ENCODE measurements at places on chromosomes 2 and 18.
A peak's percentile ranks its signal among the peaks of the same experiment; 100 is the strongest.

DNA sequence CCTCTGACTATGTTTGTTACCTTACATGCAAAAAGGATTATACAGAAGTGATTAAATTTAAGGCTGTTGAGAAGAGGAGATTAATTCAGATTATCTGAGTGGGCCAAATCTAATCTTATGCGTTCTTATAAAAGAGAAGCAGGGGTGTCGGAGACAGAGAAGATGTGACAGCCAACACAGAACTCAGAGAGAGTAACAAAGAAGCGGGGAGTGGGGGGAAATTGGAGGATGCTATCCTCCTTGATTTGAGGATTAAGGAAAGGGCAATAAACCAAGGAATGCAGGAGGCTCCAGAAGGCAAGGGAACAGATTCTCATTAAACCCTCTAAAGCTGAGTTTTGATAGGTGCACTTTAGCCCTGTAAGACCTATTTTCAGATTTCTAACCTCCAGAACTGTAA, 291.3 kb upstream of the REG3G start:
- no peak for DNase-seq

DNA sequence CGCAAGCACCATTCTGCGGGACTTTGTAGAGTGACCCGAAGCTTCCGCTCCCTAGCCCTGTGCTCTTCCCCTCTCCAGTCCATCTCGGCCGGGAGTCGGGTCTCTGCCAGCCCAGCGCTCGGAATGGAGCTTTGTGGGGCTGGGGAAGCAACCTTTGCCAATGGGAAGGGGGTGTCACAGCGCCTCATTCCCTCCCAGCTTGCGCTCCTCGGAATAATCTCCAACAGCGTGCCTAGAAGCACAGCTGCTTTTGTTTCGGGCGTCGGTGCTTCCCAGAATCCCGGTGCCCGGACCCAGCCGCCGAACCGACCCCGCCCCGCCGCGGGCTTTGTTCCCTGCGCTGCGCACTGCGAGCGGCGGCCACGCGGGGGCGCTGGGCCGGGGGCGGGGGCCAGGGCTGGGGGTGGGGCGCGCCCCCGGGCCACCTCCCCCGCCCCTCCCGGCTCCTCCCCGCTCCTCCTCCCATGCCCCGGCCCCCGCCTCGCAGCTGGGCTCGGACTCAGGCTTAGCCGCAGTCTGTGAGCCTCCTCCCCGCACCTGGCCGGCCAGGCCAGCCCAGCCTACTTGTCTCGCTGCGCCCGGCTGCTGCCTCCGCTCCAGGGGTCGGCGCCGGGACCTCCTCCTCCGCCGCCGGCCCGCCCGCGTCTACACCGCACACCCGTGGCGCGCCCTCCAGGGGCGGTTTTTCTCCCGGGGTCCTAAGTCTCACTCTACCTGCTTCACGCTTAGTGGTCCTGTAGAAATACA, 77.7 kb upstream of the SMAD2 start:
- peak; percentile 87 for DNase-seq

- no peak for DNase-seq
Measured at GRCh38 chr2:226999661-227000060, 163.8 kb downstream of the RHBDD1 start.

GRCh38 chr2:219058541-219059374, 2.0 kb downstream of the IHH start:
- DNase-seq, result peak; percentile 53

DNA sequence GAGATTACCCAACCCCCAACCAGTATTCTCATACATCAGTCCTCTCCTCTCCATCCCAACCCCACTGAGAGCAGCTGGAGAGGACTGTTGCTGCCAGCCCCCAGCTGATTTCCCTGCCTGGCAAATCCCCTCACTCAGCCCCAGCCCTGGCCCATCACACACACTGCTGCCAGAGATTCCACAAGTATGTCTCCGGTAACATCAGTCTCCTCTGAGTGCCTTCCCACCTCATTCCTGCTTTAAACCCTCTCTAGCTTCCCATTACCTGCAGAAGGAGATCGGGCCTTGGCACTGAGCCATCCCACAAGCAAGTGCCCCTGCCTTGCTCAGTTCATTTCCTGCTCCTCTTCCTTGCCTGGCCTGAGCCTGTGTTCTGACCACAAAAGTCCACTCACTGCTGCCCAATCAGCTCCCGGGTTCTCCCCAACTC, 50.6 kb upstream of the ZFP36L2 start:
- no peak for DNase-seq

DNA sequence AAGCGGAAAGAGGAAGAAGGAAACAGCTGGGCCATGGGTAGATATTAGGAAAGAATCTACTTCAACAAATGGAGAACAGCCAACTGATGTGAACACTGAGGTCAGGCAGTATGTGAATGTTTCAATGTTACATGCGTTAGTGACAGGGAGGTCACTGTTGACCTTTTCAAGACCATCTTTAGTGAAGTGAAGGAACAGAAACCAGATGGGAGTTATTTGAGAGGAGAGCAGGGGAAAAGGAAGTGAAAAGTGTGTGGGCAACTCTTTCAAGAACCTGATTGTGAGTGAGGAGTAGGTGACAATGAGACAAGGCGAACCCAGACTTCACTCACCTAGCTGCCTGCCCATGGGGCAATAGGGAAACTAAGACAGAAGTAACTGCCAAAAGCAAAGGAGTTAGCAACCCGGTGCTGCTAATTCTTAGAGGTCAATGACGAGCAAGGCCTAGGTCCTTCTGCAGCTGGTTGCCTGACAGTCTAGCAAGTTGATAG, 67.0 kb downstream of the SP3 start:
- DNase-seq, result no peak

DNA sequence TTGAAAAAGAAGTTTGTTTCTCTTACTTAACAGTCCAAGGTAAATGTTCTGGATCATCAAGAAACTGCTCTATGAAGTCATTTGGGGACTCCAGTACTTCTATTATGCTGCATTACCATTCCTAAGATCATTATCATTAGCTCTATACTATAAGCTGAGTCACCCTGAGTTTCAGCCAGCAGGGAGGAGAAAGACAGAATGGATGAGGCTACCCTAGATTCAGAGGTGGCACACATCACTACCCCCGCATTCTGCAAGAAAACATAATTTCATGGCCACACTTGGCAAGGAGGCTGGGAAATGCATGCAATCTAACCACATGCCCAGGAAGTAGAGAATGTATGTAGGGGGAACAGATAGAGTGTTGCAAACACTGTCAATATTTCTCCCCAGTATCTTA, 16.6 kb upstream of the LNPK start:
- no peak for DNase-seq

DNA sequence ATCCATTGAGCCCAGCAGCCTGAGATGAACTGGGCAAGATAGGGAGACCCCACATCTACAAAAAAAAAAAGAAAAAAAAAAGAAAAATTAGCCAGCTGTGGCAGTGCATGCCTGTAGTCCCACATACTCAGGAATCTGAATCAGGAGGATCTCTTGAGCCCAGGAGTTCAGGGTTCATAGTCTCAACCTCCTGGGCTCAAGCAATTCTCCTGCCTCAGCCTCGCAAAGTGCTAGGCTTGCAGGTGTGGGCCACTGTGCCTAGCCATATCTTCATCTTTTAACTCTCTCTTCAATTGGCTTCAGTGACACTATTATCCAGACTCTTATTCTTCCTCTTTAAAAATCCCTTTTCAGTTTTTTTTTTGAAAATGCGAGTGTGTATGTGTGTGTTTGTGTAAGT, 28.5 kb upstream of the YES1 start:
- no peak for DNase-seq

- no peak for DNase-seq
Measured at GRCh38 chr18:45830917-45831316, 5.4 kb downstream of the SIGLEC15 start.

- no peak for DNase-seq
Measured at GRCh38 chr2:161426922-161427663, 11.0 kb downstream of the TBR1 start.

GRCh38 chr18:48100651-48101165, 170.2 kb upstream of the SMAD2 start:
- DNase-seq, result no peak

DNA sequence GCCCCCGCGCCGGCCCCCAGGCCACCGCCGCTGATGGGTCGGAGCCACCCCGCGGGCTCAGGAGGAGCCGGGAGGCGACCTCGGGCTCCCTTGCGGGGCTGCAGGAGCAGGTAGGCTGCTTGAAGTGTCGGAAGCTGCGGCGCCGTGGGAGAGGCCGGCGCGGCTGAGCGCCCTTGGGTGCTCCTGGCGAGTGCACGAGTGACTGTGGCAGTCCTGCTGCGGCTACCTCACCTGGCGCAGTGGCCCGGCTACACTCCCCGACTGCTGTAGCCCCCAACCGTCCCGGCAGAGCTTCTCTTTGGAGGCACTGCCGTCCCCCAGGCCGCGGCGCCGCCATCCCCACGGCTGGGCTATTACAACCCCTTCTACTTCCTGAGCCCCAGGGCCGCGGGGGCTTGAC, 10.0 kb upstream of the LYPD6 start:
- DNase-seq, result no peak

- DNase-seq, result no peak
Measured at GRCh38 chr18:25169701-25170100, 182.3 kb downstream of the ZNF521 start.

GRCh38 chr2:26782876-26783704, 2.8 kb upstream of the CENPA start:
- no peak for DNase-seq

DNA sequence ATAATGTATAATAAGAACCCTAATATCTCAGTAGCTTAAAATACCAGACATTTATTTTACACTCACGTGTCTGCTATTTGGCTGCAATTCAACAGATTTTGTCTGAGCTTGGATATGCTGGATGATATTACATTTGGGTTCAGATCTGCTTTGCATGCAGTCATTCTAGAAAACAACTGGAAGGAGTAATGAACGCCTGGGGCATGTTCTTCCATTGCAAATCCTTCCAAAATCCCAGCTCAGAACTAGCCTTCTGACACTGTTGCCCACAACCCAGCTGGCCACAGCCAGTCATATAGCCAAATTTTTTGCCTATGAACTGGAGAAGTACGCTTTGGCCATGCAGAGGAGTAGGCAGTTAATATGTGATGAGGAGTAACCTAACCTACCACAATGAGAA, 597.8 kb upstream of the VRK2 start:
- no peak for DNase-seq

DNA sequence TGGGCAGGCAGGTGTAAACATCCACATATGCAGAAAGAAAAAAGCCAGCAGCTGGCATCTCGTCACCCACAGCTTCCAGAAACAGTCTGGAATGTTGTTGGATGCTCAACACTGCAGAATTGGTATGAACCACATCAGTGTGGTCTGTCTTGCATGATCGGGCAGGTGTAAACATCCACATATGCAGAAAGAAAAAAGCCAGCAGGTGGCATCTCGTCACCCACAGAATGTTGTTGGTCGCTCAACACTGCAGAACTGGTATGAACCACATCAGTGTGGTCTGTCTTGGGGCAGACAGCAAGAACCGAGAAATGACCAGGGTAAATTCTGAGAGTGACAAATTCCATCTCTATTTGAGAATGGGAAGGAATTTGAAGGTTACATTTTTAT, 39.6 kb downstream of the DOCK10 start:
- DNase-seq, result no peak

- no peak for DNase-seq
Measured at GRCh38 chr18:28116461-28116860, 60.5 kb downstream of the CDH2 start.

GRCh38 chr18:12287684-12288402, 20.2 kb upstream of the TUBB6 start:
- peak; percentile 67 for DNase-seq

- DNase-seq, result no peak
Measured at GRCh38 chr18:49142216-49142615, 191.5 kb upstream of the SMAD7 start.

GRCh38 chr18:56210520-56210919, 427.9 kb downstream of the TXNL1 start:
- no peak for DNase-seq

DNA sequence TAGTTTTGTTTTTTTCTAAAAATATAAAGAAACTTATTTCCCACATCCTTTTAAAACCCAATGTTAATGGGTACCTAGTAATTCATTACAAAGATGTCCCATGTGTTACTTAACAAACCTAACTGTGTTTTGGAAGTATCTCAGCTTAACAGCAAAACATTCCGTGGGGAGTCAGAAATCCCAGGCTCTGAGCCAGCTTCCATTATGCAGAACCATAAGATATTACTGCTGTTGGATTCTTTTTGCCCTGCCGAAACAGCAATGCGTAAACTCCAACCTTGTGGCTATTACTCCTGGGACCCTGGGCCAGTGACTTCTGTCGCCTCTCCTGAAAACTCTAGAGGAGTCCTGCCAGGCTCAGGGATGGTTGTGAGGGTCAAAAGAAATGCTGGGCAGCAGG, 174.1 kb downstream of the UXS1 start:
- DNase-seq, result no peak

DNA sequence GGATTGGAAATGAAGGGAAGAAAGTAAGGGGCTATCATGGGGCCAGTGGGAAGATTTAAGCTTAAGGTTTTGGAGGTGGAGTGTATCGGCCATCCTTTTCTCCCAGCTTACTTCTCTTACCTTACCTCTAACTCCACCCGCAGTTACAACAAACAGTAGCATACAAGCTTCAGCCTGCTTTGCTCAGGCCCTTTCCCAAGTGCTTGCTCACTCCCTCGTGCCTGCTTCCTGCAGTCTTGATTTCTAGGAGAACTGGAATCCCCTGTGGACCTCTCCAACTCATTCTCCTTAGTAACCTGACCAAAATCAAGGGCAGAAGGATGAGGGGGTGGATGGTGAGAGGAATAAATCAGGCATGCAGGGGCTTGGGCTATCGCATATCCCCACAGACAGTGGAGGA, 5.8 kb upstream of the LYG2 start:
- DNase-seq, result no peak

GRCh38 chr2:123179526-123179925, 845.6 kb upstream of the CNTNAP5 start:
- DNase-seq, result no peak

- DNase-seq, result no peak
Measured at GRCh38 chr2:62334440-62335058, 138.6 kb downstream of the B3GNT2 start.

DNA sequence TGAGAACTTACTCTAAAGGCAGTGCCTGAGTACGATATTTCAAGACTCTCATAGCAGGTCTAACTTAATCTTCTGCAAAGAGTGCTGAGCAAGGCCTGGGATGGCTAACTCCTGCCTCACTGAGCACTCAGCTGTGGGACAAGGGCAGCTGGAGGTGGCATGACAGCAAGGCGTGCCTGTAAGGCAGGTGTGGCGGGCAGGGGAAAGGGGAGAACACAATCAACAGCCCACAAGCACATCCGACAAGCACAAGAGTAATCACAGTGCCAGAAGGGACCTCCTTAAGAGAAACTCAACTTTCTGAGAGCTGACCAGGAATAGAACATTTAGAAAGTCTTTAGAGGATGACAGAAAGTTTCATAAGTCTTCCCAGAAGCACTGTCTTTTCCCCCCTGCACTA, 42.0 kb downstream of the GPR45 start:
- no peak for DNase-seq

- DNase-seq, result no peak
Measured at GRCh38 chr2:233011702-233012131, 1.3 kb downstream of the NGEF start.

DNA sequence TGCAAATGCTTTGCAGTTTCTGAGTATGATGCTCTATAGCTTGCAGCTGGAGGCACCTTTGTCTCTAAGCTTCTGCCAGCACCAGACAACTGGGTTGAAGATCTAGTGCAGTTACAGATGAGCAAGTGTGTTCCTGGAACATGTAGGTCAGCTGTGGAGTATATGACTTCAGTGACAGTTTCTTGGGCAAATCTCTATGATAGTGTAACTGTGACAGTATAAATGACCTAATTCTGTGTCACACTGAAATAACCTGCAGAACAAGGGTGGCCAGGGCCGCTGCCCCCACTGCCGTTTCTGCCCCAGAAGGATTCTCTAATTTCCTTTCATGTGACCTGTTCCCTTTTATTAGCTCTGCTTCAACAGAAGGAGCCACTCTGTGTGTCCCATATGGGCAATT, 145.3 kb upstream of the DAPL1 start:
- no peak for DNase-seq
